ENCODE measurements at places on chromosomes 1 and 21. TPM values are rescaled to one million over a fixed set of nuclear protein-coding genes. Genes with fewer than 3 reads are reported as not detected.

The RGS4 gene
- total RNA-seq: 9.5 TPM

- no peak for DNase-seq
Measured at GRCh38 chr1:245516284-245516759, 361.5 kb downstream of the KIF26B start.

GRCh38 chr1:37574834-37575480, 18.2 kb downstream of the DNALI1 start:
- no peak for DNase-seq

GRCh38 chr1:234958706-234959657, 169.7 kb downstream of the TOMM20 start:
- no peak for DNase-seq

DNA sequence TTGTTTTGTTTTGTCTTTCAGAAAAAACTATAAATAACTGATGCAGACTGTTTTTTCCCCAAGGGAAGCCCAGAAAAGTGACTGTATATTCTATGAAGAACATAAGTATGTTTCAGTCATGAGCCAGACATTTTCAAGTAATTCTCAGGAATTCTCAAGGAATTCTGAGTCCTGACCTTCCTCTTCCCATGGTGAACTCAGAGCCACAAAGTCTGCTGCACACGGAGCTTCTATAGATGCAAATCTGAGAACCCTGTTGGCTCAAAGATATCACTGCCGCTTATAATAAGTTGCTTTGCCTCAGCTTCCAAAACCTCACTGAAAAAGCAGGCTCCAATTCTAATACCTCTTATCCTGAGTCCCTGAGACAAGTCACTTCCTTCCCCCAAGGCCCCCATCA, 418.5 kb upstream of the RUNX1 start:
- DNase-seq: no peak

DNA sequence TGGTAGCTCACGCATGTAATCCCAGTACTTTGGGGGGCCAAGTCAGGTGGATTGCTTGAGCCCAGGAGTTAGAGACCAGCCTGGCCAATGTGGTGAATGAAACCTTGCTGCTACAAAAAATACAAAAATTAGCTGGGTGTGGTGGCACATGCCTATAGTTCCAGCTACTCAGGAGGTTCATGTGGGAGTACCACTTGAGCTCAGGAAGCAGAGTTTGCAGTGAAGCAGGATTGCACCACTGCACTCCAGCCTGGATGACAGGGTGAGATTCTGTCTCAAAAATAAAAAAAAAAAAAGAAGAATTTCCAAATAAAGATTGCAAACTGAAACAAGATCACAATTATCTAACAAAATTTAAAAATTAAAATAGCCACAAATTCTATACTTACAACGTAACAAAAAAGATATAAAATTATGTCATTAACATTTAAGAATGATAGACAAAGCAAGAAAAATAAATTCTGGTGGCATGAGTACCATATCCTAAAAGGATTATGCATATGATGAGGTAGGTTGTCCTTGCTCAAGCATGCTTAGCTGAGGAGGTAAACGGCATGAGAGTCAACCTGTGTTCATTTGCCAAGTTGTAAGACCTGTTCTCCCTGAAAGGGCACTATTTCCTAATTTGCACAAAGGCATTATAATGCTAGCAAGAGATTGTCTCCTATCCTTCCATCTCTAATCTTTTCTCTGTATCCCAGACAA, 20.2 kb downstream of the IPP start:
- DNase-seq: no peak

The PLEKHA6 gene
- 13.6 TPM for total RNA-seq

- peak; percentile 7 for DNase-seq
Measured at GRCh38 chr21:40685141-40685540, 161.8 kb downstream of the DSCAM start.

GRCh38 chr1:104906141-104906540, 1156.4 kb downstream of the AMY1C start:
- DNase-seq: no peak

GRCh38 chr1:234498448-234499118, 19.6 kb upstream of the TARBP1 start:
- no peak for DNase-seq

DNA sequence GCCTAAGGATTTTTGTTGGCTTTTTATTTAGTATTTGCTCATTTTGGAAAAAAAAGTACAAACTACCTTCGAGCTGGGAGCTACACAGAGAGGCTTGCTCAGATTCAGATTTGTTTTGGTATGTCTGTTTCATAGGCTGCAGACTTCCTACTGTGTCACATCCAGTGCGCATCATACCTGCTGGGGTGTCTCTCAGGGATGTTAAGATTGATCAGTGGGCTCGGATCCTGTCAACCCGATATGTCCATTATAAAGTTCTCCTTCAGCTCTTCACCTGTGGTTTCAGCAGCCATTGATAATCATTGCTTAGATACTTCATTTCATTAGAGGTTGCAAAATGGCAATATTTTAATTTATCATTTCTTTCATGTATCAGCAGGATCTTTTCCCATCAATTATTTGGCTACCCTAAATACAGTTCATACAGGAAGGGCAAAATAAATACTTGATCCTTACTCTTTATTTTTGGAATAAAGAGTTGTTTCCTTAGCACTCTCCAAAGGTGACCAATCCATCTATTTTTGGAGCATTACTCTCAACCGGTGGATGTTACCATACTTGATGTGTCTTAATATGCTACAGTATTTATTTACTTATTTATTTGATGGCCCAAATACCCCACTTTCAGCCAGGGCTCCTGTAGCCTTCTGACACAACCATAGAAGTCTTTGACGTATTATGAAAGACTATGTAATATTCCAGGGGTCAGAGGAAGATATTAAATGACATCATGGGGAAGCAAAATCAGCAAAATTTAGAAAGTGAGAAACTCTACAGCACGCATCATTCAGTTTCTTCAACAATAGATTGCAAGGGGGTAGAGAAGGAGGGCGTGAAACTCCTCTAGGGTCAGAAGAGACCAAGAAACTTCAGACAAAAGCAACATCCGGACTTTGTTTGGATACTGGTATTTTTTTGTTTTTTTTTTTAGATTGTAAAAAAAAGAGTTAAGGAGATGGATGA, 55.3 kb upstream of the HNRNPU start:
- DNase-seq: peak; percentile 15

DNA sequence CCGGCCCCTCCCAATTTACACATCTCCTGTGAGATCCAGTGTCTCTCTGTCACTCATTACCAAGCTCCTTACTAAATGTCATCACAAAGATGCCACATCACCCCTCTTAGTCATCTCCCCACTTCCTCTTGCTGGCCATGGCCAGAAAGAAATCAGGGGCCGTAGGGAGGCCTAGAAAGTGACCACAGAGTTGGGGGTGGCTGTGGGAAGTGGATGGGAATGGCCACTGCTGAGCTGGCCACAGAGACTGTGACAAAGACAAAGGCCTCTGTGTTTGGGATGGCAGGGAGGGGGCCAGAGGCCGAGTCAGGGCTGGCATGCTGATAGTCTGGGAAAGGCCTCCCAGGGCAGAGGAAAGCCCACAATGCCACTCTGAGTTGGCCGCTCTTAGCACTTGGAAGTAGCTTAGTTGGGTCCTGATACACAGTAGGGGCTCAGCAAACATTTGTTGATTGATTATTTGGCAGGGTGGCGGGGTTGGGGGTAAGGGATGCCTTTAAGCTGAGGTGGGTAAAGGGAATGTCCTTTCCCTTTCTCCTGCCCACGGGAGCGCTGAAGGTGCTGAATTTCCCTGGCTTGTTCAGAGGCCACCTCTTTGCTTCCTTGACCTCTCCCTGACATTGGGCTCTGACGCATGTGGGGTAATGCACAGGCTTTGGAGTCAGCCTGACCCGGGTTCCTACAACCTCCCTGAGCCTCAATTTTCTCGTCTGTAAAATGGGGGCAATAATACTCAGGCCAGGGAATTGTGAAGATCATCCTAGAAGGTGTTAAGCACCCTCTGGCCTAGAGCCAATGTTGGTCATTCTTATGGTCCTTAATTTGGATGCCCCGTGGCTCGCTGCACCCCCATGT, 13.2 kb downstream of the NAV1 start:
- DNase-seq: no peak

GRCh38 chr1:27519331-27520258, 29.6 kb upstream of the WASF2 start:
- DNase-seq: peak; percentile 72

GRCh38 chr1:54607821-54608565, 15.3 kb downstream of the FAM151A start:
- DNase-seq: no peak

GRCh38 chr1:227058321-227058751, 118.2 kb downstream of the COQ8A start:
- DNase-seq: no peak

DNA sequence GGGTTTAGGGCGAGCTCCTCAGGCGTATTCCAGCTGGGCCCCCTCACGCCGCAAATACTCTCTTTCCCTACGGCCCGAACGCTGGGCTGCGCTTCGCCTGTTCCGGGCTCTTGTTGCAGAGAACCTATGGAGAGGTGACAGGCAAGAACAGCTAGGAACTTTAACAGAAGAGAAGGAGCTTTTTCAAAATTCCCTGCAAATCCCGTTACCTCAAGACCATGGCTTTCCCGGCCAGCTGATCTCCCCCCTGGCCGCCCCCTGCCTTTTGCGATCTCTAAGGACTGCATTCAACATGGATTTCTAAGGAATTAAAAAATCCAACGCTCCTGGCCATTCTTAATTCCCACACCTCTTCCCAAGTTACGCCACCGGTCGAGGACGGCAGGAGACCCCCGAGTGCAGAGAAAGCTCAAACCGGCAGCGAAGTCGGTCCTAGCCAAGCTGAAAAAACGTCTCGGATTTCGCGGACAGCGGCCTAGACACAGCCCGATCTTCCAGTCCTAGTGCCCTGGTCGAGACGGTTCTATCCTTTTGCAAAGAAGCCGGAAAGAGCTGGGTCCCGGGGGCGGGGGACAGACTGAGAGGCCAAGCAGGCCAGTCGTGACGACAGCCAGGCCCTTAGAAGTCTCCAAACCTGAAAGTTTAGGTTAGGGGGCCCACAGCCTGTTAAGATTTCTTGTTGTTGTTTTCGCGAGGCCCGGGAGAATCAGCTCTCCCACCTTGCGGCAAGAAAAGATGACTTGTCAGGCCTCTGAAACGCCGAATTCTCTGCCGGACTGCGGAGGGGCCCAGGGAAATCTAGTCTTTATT, 1.1 kb upstream of the TBX15 start:
- DNase-seq: no peak

DNA sequence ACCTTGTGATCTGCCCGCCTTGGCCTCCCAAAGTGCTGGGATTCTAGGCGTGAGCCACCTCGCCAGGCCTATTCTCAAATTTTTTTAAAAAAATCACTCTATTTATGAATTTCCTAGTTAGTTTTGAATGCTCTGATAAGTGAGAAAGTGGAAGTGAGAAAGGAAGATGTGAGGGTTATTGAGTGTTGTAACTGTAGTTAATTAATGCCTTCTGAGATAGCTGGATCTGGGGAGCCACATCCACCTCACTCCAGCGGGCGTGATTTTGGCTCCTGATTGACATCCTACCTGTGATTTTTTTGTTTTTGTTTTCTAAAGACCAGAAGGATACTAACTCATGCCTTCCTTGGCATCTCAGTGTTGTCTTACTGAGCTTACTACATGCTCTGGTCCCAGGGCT, 65.6 kb downstream of the ST3GAL3 start:
- no peak for DNase-seq

The SMCP gene
- total RNA-seq: not detected

The FCRL6 gene
- not detected for total RNA-seq

- DNase-seq: peak; percentile 74
Measured at GRCh38 chr1:16386454-16387113, 19.5 kb downstream of the SZRD1 start.

All from cerebellum (tissue), 4 donors.